CD8-positive, alpha-beta memory T cell (primary cell): ENCODE measurements at places on chromosomes 4 and X.

GRCh38 chr4:176383273-176384077, 63.7 kb downstream of the SPCS3 start:
- no peaks in the 10 kb centered on the region for H3K36me3 ChIP-seq
- no peak for DNase-seq
- no peaks in the 10 kb centered on the region for H3K4me1 ChIP-seq
- no peaks in the 10 kb centered on the region for H3K27me3 ChIP-seq
- no peak overlapping the region for H3K27ac ChIP-seq

DNA sequence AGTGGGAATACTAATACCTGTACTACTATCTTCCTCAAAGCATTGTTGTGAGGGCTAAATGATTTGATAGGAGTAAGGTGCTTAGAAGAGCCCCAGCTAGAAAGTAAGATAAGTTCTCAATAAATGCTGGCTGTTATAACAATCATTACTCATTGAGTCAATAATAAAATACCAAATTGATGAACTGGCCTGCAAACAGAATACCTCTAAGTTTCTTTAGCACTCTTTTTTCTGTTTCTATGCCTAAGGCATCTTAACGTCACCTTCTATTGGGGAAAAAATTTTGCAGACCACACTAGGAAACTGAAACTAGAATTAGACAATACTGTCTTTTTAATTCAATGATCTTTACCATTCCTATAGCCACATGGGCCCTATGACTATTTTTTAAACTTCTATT, 1.2 kb downstream of the CLTRN start:
- H3K36me3 ChIP-seq: no peaks in the 10 kb centered on the region
- H3K27ac ChIP-seq: no peak overlapping the region
- no peaks in the 10 kb centered on the region for H3K4me1 ChIP-seq
- no peak for DNase-seq
- no peaks in the 10 kb centered on the region for H3K27me3 ChIP-seq

- no peaks in the 10 kb centered on the region for H3K36me3 ChIP-seq
- H3K27ac ChIP-seq: no peak overlapping the region
- peaks cover 6% of the 10 kb centered on the region for H3K4me1 ChIP-seq
- no peak for DNase-seq
These were observed 12.0 kb downstream of the CYP4V2 start for GRCh38 chr4:186203406-186203805.

- DNase-seq: no peak
- H3K36me3 ChIP-seq: no peaks in the 10 kb centered on the region
- H3K27me3 ChIP-seq: no peaks in the 10 kb centered on the region
These were observed 1035.8 kb downstream of the ADGRL3 start for GRCh38 chr4:62235911-62236310.

- no peak overlapping the region for H3K4me3 ChIP-seq
- H3K36me3 ChIP-seq: no peaks in the 10 kb centered on the region
- H3K27me3 ChIP-seq: no peaks in the 10 kb centered on the region
- no peak overlapping the region for H3K27ac ChIP-seq
These were observed 1.8 kb downstream of the WWC2 start for GRCh38 chr4:183100827-183101226.

- H3K27me3 ChIP-seq: no peaks in the 10 kb centered on the region
- H3K4me3 ChIP-seq: no peak overlapping the region
- H3K36me3 ChIP-seq: no peaks in the 10 kb centered on the region
- H3K4me1 ChIP-seq: no peaks in the 10 kb centered on the region
- H3K27ac ChIP-seq: no peak overlapping the region
These were observed 229.0 kb downstream of the PABPC4L start for GRCh38 chr4:133972586-133972985.

DNA sequence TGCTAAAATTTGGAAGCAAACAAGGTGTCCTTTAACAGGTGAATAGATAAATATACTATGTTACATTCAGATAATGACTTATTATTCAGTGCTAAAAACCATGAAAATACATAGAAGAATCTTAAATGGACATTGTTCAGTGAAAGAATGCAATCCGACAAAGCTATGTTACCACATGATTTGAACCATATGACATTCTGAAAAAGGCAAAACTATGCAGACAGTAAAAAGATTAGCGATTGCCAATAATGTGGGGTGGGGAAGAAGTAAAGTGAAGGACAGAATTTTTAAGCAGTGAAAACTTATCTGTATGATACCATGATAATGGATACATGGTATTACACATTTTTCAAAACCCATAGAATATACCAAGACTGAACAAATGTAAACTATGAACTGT, 926.9 kb downstream of the FAT4 start:
- H3K4me1 ChIP-seq: no peaks in the 10 kb centered on the region
- DNase-seq: no peak
- no peak overlapping the region for H3K27ac ChIP-seq
- no peaks in the 10 kb centered on the region for H3K27me3 ChIP-seq
- H3K4me3 ChIP-seq: no peak overlapping the region
- H3K36me3 ChIP-seq: no peaks in the 10 kb centered on the region

GRCh38 chr4:169253904-169254303, 16.9 kb downstream of the SH3RF1 start:
- DNase-seq: no peak
- H3K27ac ChIP-seq: no peak overlapping the region
- H3K36me3 ChIP-seq: no peaks in the 10 kb centered on the region
- no peaks in the 10 kb centered on the region for H3K27me3 ChIP-seq
- H3K4me1 ChIP-seq: no peaks in the 10 kb centered on the region
- H3K4me3 ChIP-seq: no peak overlapping the region

DNA sequence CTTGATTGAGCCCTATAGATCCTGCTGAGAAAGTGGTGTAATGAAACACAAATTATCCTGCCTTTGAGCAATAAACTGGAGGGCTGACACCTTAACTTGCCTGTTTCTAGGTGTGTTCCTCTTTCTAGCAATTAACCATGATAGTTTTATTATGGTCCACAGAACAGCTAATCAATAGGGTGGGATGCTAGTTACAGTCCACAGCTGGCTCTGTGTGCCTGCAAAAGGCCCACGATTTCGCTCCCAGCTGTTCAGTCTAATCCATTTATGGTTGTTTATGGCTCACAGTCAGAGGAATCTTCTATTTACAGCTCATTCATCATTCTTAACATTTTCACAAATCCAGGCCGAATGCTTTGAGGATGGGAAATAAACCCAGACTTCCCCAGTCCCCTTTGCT, 674.9 kb downstream of the SMARCA1 start:
- DNase-seq: no peak
- H3K36me3 ChIP-seq: no peaks in the 10 kb centered on the region
- no peak overlapping the region for H3K4me3 ChIP-seq
- H3K4me1 ChIP-seq: no peaks in the 10 kb centered on the region
- no peaks in the 10 kb centered on the region for H3K27me3 ChIP-seq
- no peak overlapping the region for H3K27ac ChIP-seq

GRCh38 chrX:31007321-31007720, 64.5 kb downstream of the FTHL17 start:
- H3K27ac ChIP-seq: no peak overlapping the region
- no peak for DNase-seq
- no peaks in the 10 kb centered on the region for H3K4me1 ChIP-seq
- no peak overlapping the region for H3K4me3 ChIP-seq
- no peaks in the 10 kb centered on the region for H3K27me3 ChIP-seq
- no peaks in the 10 kb centered on the region for H3K36me3 ChIP-seq

DNA sequence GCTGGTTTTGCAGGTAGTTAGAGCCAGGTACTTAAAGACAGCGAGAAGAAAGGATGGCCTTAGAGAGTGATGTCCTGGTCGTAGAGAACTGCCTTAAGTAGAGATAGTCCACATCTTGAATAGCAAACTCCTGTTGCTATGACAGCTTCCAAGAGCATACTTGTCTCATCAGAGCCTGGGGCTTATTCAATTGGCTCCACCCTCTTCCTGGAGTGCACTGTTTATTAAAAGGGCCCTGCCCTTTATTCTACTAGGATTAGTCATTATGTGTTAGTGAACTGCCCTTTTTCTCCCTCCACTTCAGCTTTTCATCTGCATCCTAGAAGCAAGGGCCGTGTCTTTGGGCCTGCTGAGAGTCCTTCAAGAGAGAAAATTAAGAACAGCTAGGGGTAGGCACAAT, 94.5 kb upstream of the EOLA2 start:
- DNase-seq: no peak
- no peak overlapping the region for H3K27ac ChIP-seq
- no peaks in the 10 kb centered on the region for H3K27me3 ChIP-seq
- H3K4me1 ChIP-seq: no peaks in the 10 kb centered on the region

DNA sequence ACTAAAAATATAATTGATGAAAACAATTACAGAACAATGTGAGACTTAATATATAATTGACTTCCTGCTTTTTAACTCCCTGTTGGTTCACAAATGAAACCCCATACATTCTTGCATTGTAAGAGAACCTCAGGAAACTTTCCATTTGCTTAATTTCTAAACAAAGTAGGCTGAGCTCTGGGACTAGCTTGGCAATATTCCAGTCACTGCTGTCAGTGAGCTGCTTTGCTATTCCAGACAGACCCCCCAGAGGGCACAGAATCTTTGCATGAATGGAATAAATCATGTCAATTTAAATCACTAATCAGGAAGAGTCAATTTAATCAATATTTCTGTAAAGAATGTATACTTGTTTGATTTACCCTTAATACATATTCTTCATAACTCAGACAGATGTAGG, 110.6 kb downstream of the NEXMIF start:
- no peaks in the 10 kb centered on the region for H3K4me1 ChIP-seq
- no peak overlapping the region for H3K27ac ChIP-seq
- no peak for DNase-seq
- H3K4me3 ChIP-seq: no peak overlapping the region
- no peaks in the 10 kb centered on the region for H3K27me3 ChIP-seq

- no peaks in the 10 kb centered on the region for H3K27me3 ChIP-seq
- no peak for DNase-seq
- H3K4me1 ChIP-seq: no peaks in the 10 kb centered on the region
- H3K36me3 ChIP-seq: no peaks in the 10 kb centered on the region
- no peak overlapping the region for H3K4me3 ChIP-seq
These were observed 76.6 kb downstream of the ANXA3 start for GRCh38 chr4:78627966-78628678.

DNA sequence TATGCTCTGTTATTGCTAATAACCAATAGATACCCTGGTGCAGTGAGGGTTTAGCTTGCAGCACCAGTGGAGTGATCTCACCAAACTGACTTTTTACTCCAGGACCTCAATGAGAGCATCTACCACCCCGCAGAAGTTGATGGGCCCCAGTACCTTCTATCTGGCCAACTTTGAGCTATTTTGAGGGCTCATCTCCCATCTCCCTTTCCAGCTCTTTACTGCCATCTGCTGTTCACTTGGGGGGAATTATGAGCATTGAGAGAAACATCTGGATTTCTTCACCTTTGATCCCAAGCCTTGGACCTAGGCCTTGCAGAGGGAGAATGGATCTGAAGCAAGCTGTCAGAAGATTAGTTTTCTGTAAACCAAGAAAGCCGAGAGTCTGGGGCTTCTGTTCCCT, 143.6 kb downstream of the TMEM164 start:
- no peak for DNase-seq
- no peaks in the 10 kb centered on the region for H3K36me3 ChIP-seq
- no peak overlapping the region for H3K4me3 ChIP-seq
- H3K27me3 ChIP-seq: no peaks in the 10 kb centered on the region
- H3K4me1 ChIP-seq: peaks cover 6% of the 10 kb centered on the region

DNA sequence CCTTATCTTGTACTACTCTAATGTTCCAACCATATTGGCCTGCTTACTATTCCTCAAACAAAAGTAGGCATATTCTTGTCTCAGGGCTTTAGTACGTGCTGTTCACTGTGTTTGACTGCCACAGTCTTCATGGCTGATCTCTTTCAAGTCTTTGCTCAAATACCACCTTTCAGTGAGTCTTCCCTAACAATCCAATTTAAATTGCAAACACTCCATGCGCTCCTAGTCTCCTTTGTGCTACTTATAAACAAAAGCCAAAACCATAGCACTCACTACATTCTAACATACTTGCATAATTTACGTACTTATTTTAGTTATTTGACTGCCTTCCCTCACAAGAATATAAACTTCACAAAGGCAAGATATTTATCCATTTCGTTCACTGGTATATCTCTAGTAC, 1.7 kb upstream of the ART3 start:
- H3K36me3 ChIP-seq: no peaks in the 10 kb centered on the region
- DNase-seq: no peak
- no peak overlapping the region for H3K27ac ChIP-seq
- no peaks in the 10 kb centered on the region for H3K27me3 ChIP-seq
- no peaks in the 10 kb centered on the region for H3K4me1 ChIP-seq
- H3K4me3 ChIP-seq: no peak overlapping the region

DNA sequence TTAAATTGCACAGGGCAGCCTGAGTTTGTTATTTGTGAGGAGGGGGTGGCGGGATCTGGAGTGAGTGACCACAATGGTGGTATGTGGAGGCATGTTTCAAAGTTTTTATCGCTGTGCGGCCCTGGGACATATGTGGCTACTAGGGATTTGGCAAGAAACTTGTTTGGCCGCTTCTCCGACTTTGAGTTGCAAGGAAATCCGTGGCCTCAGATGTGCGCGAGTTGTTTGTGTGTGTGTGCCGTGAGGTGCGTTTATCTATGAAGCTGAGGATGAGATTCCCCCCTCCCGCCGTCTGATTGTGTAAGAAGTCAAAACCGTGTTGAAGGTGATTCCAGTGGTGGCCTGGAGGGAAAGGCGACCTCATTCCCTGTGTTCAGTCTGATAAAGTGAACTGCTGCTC, 1.4 kb downstream of the JADE3 start:
- peaks cover 13% of the 10 kb centered on the region for H3K27me3 ChIP-seq
- H3K36me3 ChIP-seq: no peaks in the 10 kb centered on the region
- peak overlapping the region; percentile 20 for H3K27ac ChIP-seq
- H3K4me1 ChIP-seq: peaks cover 8% of the 10 kb centered on the region

DNA sequence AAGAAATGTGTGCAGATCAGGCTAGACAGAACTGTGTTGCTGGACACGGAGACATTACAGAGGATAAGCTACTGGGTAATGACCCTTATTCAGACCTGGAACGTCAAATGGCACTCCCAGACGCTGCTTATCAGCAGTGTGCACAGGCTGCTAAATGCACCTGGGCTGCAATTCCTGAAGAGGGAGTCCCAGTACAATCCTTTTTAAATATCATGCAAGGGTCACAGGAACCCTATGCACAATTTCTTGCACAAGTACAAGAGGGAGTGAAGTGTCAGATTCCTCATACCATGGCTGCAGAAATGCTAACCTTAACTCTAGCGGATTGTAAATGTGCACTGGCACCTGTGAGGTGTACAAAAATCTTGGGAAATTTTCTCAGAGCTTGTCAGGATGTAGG, 16.9 kb downstream of the SPIN2B start:
- no peaks in the 10 kb centered on the region for H3K4me1 ChIP-seq
- no peak for DNase-seq
- H3K27me3 ChIP-seq: no peaks in the 10 kb centered on the region
- H3K4me3 ChIP-seq: no peak overlapping the region
- no peak overlapping the region for H3K27ac ChIP-seq
- H3K36me3 ChIP-seq: no peaks in the 10 kb centered on the region
